GM12864 (cell line): ENCODE measurements at places on chromosomes 11 and 22.

DNA sequence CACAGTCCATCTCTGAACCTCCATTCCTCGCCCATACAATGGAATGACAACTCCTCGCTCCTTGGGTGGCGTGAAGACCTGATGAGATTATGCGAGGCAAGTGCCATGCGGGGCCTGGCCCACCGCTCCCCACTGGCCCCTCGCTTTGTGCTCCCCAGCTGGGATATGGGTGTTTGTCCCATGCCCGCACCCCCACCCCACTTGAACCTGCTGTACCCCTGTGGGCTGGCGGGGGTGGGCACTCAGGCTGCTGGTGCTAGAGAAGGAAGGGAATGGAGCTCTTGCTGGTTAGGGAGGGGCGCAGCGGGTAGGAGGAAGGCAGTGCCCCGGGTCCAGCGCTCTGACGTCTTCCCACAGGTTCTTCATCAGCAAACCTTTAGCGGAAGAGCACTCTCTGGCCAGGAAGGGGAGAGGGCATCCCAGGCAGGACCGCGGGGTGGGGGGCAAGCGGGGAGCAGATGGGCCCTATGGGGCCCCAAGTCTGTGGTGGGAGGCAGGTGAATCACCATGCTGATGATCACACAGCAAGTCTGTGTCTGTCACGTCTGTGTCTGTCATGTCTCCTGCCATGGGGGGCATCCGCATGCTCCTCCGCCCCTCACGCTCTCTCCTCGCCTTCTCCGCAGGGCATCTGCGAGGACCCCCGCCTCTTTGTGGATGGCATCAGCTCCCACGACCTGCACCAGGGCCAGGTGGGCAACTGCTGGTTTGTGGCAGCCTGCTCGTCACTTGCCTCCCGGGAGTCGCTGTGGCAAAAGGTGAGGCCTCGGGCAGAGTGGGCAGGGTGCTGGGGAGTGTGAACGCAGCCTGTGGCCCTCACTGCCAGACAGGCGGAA lies 9.4 kb upstream of the OMP start:
- no peak for DNase-seq

GRCh38 chr11:19093976-19094375 lies 23.0 kb upstream of the ZDHHC13 start:
- DNase-seq: no peak

- no peak for DNase-seq
Observed at GRCh38 chr11:72100462-72100861, 2.6 kb downstream of the LAMTOR1 start.

DNA sequence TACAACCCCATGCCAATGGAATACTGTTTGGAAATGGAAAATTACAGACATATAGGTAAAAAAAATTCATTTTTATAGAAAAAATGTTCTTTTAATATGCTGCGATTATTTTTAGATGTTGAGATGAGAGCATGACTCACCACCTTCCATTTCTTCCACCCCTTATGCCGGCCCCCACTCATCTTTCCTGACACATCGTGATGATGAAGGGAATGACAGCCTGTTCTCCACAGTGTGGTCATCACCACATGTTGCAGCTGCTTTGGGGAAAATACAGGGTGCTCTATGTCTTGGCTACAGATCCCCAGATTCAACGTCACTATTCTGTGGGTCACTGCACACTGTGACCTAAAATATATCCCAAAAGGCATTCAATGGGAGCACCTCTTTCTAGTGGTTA lies 916.2 kb downstream of the METTL15 start:
- no peak for DNase-seq

GRCh38 chr11:75873417-75874221 lies 58.6 kb downstream of the UVRAG start:
- peak; percentile 59 for DNase-seq

GRCh38 chr11:128042290-128042751 lies 545.0 kb downstream of the ETS1 start:
- no peak for DNase-seq

GRCh38 chr11:114397349-114397982 lies 2.8 kb downstream of the C11orf71 start:
- no peak for DNase-seq

DNA sequence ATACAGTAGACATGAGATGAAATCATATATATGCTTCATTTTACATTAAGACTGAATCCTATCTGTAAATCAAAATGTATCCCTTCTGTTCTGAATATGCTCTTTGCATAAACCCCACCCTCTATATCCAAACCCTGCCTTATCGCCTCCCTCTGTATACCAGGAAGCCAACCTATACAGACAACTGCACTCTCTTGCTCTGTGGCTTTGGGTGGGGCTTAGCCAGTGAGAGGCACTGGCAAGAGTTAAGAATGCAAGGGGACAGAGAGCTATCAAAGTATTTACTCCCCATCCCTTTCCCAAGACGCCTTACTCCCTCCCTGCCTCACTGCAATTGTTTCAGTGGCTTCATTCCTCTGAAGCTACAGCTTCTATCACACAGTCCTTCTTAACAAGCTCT lies 309.8 kb downstream of the TTC28 start:
- DNase-seq: no peak

DNA sequence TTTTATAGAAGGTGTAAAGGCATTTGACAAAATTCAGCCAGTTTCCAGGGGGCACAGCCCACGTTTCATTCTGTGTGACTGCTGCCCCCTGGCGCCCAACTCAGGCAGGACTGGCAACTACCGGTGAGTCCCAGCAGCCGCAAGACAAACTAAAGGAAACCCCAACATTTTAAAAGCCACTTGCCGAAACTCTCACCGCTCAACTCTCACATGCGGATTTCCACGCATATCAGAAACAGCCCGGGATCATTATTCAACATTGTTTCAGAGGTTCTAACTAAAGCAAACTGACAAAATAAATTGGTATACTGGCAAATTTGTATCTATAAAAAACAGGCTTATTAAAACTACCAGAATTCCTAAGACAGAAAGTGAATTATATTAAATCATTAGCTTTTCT lies 48.2 kb downstream of the MORC2 start:
- DNase-seq: peak; percentile 51

GRCh38 chr22:17063411-17064106 lies 21.2 kb upstream of the IL17RA start:
- DNase-seq: no peak

DNA sequence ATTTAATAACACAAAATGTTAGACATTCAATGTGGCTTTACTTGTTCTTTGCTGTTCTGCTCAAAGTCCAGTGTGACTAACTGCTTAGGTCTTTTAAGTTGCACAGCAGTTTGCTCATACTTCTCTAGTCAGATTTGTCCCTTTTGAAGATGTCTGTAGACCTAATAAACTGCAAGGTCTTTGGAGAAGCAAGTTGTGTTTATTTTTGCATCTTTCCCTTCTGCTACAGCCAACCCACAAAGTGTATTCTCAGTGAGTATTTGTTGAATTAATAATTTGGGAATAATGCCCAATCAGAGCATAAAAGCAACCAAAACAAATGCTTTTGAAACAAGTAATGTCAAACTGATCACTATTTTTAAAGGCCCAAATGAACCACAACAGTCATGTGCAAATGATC lies 312.5 kb downstream of the CADM1 start:
- DNase-seq: no peak

DNA sequence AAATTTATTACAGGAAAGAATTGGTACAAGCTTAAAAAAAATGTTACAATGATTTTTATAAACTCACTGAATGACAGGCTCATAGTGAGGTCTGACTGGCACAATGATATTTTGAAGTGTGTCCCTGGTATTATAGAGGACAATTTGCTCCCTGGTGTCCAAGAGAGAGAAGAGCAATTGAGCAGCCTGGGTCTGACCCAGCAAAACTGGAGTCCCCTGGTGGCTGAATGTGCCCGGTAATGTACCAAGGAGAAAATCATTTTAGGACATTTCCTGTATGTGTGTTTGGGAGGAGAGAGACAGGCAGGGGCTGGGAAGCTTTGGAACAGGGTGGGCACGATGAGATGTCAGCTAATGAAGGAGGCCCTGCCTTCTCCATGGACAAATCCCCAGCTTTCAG lies 125.3 kb downstream of the APOL5 start:
- no peak for DNase-seq

DNA sequence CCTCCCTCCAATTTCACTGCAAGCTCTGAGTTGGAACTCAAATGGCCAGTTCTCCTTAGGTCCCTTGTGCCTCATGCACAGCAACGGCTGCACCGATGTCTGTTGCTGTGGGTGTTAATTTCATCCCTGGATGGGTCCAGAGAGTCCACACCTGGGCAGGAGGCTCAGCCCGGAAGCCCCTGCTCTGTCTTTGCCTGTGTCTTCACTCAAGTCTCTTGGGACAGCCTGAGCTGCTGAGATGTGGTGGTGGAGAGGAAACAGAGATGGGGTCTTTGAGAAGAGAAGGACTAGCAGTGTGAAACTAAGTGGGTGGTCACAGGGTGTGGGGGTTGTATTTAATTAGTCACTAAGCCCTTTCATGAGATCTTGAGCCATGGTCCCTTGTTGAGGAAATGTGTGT lies 109.3 kb downstream of the NECTIN1 start:
- no peak for DNase-seq

DNA sequence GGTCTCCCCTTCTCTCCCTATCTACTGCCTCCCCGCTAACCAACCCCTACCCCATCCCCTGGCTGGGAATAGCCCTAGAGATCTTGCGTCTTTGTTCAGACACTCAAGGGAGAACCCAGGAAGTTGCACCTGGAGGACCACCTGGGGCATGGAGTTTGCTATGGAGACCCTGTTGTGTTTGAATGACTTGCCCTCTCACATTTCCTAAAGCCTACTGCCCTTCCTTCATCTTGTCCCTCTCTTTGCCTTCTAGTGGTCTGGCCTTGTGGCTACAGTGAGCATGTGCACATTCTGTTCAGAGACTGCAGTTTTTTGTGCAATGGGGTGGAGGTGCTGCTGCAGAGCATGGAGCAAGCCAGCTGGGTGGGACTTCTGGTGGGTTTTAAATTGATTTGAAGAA lies 42.5 kb downstream of the ZNRF3 start:
- DNase-seq: no peak

DNA sequence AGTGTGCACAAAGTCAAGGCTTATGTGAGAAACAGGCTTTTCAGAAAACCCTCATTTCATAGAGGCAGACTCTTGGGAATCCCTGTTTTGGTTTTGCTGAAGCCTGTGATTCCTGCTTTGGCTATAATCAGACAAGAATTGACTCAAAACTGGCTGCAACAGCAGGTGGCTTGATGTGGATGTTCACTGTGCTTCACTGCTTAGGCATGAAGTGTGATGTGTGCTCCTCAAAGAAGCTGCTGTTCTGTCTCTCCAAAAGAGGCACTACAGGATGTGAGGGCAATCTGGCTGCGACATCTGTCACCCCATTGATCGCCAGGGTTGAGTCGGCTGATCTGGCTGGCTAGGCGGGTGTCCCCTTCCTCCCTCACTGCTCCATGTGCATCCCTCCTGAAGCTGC lies 103.5 kb downstream of the C11orf58 start:
- DNase-seq: no peak

- DNase-seq: no peak
Observed at GRCh38 chr22:36728505-36728904, 25.0 kb upstream of the CACNG2 start.

DNA sequence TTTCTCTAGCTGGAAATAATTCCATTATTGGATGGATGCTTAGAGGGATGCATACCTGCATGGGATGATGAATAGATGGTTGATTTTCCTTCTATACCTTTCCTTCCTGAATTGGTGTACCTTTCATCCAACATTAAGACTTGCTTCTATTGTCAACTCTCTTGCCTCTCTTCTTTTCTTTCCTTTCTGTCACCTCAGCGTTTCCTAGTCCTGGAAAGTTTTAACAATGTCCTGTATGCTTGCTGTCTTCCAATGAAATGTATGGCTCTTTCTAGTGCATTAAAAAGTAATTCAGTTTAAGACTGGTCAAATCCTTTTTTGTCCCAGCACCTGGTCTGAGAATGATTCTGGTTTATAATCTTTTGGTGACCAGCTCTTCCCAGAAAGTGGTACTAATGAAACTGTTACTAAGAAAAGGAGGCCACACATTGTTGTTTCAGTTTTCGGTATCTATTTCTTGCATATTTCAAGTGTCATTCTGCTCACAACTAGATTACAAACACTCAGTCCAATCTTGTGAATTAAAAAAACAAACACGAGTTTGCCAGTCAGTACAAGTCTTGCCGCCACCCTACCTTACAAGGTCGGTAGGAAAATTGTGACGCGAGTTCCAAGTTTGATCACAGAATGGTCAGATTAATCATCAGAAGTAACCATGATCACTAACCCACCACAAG lies 8.0 kb downstream of the POU2AF1 start:
- DNase-seq: no peak

DNA sequence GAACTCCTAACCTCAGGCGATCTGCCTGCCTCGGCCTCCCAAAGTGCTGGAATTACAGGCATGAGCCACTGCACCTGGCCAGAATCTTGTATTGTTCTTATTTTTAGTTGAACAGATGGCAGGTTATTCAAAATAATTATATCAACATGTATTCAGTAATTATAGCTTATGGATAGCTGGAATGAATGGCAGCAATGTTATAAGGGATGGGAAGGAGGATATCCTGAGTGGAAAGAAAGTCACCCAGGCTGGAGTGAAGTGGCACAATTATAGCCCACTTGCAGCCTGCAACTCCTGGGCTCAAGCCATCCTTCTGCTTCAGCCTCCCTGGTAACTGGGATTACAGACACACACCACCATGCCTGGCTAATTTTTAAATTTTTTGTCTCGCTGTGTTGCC lies 88.1 kb downstream of the MED15 start:
- no peak for DNase-seq

- DNase-seq: no peak
Observed at GRCh38 chr11:72770799-72771198, 18.6 kb upstream of the ARAP1 start.

DNA sequence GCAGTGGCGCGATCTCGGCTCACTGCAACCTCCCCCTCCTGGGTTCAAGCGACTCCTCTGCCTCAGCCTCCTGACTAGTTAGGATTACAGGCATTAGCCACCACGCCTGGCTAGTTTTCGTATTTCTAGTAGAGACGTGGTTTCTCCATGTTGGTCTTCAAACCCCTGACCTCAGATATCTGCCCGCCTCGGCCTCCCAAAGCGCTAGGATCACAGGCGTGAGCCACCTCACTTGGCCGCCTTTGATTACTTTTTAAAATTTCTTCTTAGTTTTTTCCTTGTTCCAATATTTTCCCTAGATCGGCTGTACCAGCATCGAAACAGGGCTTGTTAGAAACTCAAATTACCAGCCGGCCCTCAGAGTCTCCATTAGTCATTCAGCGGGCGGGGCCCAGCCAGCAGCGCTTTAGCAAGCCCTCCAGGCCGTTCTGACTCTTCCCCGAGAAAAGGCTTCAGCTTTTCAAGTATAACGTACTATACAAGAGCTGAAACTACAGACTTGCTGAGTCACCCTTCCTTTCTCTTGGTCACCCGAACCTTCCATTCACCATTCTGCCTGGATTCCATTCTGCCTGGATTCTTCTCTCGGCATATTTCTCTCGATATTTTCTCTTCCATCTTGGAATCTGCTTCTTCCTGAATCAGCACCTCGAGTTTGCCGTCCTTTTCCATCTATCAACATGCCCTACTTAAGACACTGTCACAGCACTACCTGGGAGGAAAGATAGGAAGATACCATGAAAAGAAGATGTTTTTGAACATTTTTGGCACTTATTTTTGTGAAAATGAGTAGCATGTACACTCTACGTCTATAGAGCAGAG lies 6.7 kb upstream of the CAPRIN1 start:
- DNase-seq: no peak

GRCh38 chr11:130908770-130909625 lies 7.3 kb downstream of the SNX19 start:
- no peak for DNase-seq
